ENCODE measurements at places on chromosomes 2 and 18.
A peak's percentile ranks its signal among the peaks of the same experiment; 100 is the strongest.

GRCh38 chr2:226339616-226340015 is 460.0 kb downstream of the IRS1 start:
- no peak for DNase-seq

DNA sequence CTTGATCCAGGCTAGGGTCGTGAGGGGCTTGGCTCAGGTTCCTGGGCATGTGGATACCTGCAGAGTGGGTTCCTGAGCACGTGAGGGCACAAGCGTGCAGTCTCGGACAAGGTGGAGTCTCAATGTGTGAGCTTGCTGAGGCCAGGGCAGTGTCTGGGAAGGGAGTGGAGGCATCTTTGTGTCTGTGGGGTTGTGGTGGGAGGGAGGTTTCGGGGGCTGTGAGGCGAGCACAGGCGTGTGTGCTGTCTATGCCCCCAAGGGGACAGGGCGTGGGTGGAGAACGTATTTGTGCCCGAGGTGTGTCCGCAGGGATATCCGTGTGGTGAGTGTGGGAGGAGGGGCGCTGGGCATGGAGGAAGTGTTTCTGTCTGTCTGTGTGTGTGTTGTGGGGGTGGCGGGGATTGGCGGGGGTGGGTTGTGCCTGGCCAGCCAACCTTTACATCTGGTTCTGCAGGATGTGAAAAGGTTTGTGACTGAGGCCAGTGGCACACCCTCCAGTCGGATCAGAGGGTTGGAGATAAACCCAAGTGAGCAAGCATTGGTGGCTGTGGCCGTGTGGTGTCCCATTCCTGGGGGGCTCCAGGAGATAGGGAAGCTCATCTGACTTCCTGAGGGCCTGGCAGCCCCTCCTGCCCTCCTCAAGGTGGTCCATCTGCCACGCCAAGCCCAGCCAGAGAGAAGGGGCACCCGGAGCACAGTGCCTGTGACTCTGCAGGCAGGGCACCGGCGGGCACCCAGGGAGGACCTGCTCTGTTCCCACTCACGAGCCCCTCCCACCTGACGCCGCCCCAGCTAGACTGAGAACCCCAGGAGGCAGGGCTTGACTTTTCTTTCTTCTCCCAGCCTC is 57.1 kb downstream of the ZFP36L2 start:
- DNase-seq, result no peak

DNA sequence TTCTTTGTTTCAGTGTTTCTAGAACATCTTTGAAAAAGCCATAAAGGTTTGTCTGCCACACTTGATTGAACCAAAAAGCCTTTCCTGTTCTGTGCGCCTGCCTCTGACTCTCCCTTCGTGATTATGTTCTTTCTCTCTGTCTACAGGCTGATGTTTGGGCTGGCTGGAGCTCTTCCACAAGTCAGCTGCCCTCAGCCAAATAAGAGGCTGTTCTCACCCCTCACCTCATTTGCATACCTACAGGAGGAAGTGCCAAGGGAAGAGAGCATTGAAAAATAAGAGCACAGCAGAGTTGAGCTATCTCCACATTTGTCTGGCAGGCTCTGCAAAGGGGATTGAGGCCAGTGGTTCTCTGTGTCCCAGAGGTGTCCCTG is 15.8 kb downstream of the INPP5D start:
- no peak for DNase-seq

DNA sequence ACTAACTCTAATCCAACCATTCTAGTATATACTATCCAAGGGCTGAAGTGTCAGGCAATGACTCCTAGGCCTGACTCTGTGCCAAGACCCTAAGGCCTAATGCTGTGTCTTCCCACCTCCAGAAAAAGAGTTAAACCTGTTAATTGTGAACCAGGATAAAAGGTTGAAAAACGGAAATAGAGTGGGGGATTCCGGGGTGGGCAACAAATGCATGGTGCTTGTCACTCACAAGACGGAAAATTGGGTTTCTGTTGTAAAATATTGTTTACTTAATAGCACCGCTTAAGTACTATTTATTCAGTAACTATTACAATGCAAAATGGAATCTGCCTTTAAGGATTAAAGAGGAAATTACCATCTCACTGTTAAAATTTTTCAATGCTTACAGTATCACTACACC is 3.2 kb downstream of the STK17B start:
- no peak for DNase-seq

GRCh38 chr2:123693836-123694235 is 331.3 kb upstream of the CNTNAP5 start:
- no peak for DNase-seq

DNA sequence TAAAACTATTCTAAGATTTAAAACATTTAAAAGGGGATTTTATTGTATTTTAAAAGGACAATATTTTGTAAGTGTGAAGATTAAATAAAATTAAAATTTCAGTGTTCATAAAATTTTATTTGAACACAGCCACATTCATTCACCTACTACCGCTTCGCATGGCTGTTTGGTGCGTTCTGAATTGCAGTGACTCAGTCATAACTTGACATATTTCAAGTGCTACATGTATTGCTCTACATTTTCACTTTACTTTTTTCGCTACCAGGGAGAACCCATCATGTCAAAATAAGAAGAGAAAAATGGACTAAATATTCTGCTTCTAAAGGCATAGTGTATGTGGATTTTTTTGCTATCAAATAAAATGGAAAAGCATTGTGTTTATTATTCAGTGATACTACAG is 8.7 kb downstream of the PTH2R start:
- DNase-seq, result no peak

- no peak for DNase-seq
Measured at GRCh38 chr2:108586631-108587030, 52.4 kb downstream of the LIMS1 start.

- no peak for DNase-seq
Measured at GRCh38 chr2:61471905-61472805, 1.3 kb upstream of the USP34 start.

- DNase-seq, result peak; percentile 53
Measured at GRCh38 chr2:10225291-10226037, 77.2 kb upstream of the HPCAL1 start.

GRCh38 chr2:224837066-224837465 is 120.9 kb upstream of the CCDC195 start:
- no peak for DNase-seq

DNA sequence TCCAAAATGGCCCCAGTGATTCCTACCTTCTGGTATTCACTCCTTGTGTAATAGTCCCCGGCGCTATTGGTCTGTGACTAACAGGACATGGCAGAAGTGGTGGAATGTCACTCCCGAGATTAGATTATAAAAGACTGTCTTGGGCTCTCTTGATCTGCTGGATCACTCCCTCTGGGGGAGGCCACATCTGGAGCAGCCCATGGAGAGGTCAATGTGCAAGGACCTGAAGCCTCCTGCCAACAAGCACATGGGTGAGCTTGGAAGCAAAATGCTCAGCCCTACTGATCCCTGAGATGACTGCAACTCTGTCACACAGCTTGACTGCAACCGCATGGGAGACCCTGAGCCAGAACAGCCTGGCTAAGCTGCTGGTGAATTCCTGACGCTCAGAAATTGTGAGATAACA is 94.3 kb upstream of the GLI2 start:
- no peak for DNase-seq

DNA sequence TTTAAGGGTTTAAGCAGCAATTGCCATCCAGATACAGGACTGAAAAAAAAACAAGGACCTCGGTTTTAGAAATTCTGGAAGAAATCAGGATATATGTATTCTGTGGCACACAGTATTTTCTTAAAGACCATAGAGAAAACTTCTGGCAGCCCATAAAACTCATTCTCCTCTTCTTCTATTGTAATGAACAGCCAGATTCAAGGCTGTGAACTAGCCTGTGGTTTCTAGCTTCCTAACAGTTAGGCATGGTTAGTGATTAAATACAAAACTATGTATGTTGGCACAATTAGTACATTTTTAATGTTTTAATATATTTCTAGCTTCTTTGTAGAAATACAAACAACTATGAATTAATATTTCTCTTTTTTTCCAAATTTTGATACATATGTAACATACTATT is 555.7 kb downstream of the DSC3 start:
- no peak for DNase-seq

DNA sequence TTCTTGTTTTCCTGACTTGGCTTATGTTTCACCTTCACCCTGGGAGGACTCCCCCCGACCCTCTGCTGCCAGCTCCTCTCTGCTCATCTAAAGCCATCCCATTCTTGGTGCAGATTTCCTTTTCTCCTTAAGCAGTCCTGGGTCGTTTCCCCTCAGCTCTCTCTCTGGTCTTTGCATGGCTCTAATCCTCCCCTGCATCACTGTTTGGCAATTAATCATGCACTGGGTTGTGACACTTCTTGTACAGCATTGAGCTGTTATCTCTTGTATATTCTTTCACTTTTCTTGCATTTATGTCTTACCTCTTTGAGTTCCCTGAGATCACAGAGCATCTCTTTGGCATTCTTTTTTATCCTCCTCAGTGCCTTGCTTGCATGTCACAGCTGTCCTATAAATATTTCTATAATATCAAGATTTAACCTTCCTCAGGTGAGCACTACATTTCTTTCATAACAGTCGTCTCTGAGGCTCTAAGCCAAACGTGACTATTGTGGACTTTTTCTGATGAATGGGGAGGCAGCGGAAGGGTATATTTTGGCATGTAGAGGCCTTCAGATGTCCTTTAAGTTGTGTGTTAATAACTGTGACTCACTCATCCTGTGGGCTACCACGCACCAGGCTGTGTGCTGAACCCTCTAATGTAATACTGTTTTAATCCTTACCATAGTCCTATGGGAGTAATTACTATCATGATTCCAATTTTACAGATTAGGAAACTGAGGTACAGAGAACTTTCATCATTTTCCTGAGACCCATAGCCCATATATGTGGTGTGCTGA is 507.5 kb downstream of the SLC4A3 start:
- no peak for DNase-seq

- no peak for DNase-seq
Measured at GRCh38 chr2:202278036-202278760, 12.6 kb downstream of the NOP58 start.

- DNase-seq, result no peak
Measured at GRCh38 chr2:239021224-239021623, 173.3 kb downstream of the TWIST2 start.

- DNase-seq, result no peak
Measured at GRCh38 chr18:11859903-11860407, 8.7 kb downstream of the CHMP1B start.

GRCh38 chr18:44508474-44508873 is 172.2 kb upstream of the SETBP1 start:
- DNase-seq, result no peak

DNA sequence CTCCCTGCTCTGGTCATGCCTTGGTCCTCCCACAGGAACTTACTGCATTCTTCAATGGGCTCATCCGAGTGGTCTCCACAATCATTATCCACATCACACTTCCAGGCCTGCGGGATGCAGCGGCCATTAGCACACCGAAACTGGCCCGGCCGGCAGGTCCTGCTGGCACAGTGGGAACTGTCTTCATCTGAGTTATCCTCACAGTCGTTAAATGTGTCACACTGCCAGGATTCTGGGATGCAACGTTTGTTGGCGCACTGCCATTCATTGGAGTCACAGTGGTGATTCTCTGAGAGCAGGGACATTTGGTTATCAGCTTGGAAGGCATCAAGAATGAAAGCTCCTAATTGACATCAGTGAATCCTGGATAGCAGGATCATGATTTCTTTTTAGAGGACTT is 104.5 kb downstream of the DHRS9 start:
- DNase-seq, result no peak

- no peak for DNase-seq
Measured at GRCh38 chr2:59149271-59149670, 908.1 kb upstream of the FANCL start.

DNA sequence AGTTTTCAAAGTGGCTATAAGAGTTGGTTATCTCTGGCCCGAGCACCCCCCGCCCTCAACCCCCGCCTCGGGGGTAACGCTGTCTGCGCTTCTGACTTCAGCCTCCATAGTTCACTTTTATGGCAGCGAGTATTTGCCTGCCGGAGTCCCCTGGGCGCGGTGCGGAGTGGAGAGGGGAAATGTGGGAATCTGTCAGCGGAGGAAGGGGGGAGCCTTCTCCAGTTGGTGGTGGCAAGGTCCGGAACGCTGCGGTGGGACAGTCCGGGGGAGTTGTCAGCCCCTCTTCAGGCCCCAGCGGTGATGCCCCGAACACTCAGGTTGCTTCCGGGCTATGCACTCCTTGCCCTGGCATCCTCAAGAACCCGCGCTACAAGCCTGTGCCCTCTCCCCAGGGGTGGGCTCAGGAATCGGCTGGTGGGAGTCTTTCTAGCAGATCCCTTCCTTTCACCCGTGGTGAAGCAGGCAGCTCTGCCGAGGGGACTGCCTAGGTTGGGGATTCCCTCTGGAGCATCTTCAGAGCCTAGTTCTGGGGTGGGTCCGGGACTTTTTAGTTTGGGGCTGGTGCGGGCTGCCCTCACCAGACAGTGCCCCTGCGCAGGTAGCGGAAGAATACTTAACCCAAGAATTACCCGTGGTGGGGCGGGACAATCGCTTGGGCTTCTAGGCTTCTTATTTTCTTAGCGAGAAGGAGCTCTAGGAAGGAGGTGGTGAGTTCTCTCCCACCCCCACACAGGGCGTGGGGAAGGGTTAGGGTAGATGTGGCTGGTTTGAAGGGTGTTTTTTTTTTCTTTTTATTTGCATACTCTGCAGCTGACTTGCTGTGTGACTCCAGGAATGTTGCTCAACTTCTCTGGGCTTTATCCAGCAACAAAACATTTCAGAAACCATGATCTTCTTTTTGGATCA is 1.6 kb downstream of the ATOH8 start:
- no peak for DNase-seq

DNA sequence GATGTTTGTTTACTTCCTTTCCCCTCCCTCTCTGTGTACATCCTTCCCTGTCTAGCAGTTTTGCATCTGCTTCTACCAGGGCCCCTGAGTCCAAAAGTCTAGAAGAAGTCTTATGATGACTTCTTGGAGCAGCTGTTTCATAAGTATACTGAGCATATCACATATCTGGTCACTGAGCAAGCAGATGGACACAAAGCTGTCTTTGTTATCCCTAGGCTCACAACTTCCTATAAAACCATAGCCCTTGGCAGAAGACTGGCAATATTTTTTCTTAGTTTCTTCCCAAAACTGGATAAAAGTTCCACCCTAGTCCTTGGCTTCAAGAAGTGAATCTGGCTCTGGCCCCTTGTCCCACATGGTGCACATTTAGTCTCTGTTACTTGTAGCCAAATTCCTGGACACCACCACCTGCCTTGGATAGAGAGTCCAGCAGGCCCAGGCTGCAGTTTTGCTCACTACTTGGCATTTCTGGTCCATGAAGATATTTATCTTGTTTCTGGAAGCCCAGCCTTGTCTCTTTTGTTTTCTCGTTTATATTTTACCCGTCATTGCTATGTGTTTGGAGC is 22.5 kb downstream of the THOC1 start:
- no peak for DNase-seq

- no peak for DNase-seq
Measured at GRCh38 chr2:181790716-181791649, 100.5 kb upstream of the ITPRID2 start.

DNA sequence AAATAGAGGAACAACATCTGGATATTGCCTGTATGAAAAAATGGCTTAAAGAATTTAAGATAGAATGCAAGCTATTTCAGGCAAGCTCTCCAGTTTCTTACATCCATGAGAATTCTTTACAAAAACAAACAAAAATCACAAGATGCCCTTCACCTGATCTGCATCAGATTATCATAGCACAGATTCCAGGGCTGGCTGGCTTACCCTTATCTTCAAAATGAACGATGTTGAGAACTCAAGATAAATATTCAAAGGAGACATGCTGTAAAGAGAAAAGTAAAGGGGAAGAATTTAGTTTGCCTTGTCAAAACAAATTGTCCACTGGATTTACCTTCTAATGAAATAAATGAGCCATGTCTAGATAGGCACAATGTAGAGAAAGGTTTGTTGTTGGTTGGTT is 18.7 kb upstream of the SLC40A1 start:
- DNase-seq, result no peak

GRCh38 chr2:17242813-17243485 is 275.3 kb downstream of the RAD51AP2 start:
- DNase-seq, result no peak

- no peak for DNase-seq
Measured at GRCh38 chr2:9617749-9618148, 13.0 kb downstream of the YWHAQ start.
